ENCODE measurements at places on chromosomes 2 and 18.

GRCh38 chr2:111967018-111967417 lies 68.6 kb downstream of the MERTK start:
- no peak for DNase-seq

DNA sequence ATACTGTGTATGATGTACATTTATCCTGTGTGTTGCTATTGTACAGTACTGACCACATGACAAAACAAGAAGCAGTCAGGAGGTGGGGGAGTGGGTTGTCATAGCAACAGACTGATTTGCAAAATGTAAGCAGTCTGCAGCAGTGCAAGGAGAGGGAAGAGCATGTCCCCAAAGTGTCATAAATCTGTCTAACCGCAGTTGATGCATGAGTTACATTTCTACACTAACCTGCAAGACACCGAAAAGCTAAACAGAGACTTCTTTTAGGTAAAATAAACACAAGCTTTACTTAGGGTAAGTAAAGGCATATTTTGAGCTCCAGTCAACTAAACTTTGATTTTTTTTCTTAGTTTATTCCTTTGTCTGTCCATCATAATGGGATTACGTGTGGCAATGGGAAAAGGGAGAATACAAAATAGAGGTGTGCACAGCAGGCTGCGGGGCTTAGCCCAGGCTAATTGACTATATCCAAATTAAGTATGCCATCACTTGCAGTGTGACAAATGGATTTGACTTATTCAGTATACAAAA lies 134.5 kb downstream of the MEIS1 start:
- no peak for DNase-seq

- DNase-seq, result no peak
Measured at GRCh38 chr2:187421519-187421918, 26.5 kb downstream of the CALCRL start.

DNA sequence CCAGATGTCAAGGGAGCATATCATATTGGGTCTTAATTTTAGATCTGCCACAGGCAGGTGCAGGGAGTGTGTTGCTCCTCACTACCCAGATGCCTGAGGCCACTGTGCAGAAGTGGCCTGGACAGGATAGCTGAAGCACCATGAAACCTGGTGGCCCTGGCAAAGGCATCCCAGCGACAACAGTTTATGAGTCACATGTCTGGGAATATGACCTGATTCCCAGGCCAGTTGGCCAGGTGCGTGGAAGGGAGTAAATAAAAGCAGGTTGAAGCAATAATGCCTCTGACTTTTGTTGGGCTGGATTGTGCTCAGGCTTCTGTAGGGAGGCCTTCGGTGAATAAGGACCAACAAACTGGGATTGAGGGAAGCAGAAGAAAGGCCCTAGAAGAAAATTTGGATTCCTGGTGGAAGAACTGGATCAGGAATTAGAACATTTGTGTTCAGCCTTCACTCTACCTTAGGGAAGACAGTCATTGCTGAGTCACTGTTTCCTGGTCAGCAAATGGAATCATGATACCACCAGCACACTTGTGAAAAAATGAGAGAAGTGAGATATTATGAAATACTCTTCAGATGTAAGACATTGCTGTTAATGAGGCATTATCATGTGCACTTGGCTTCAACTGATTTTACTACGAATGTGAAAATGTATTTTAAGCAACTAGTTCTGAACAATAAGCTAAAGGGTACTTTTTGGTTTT lies 78.4 kb upstream of the ZNF516 start:
- no peak for DNase-seq

DNA sequence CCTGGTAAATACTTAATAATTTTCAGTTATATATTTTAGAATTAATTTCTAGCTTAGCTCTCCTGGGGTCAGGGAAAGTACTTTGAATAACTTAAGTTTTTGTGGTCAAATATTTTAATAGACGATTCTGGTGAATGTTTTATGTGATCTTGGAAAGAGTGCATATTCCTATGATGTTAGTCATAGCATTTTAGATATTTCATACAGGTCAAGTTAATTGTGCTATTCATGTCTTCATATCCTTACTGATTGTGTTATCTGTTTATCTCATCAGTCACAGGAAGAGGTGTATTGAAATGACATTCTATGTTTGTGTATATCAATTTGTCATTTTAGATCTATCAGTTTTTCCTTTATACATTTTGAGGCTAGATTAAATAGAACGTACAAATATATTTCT lies 576.2 kb downstream of the CPS1 start:
- no peak for DNase-seq

DNA sequence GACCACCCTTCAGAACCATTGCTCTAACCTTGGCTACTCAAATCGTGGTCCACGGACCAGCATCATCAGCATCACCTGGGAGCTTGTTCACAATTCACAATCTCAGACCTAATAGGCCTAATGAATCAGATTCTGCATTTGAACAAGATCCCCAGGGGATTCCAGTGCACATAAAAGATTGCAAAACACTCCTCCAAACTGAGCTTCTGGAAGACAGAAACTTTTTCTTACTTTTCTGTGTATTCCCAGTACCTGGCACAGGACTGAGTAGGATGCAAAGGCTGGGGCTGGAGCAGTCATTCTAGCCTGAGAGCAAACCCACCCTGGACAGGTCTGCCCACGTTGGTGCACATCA lies 115.1 kb upstream of the COPS8 start:
- no peak for DNase-seq

GRCh38 chr18:26869640-26870039 lies 4.1 kb upstream of the AQP4 start:
- DNase-seq, result no peak

- DNase-seq, result no peak
Measured at GRCh38 chr18:9750606-9751304, 42.7 kb downstream of the RAB31 start.

- no peak for DNase-seq
Measured at GRCh38 chr2:1748741-1749488, 4.6 kb upstream of the PXDN start.

- no peak for DNase-seq
Measured at GRCh38 chr2:201697899-201698298, 545 bp downstream of the MPP4 start.

GRCh38 chr2:50529600-50530218 lies 502.2 kb downstream of the NRXN1 start:
- DNase-seq, result no peak
